ENCODE measurements at places on chromosomes 3 and 15. TPM values are rescaled to one million over a fixed set of nuclear protein-coding genes. Genes with fewer than 3 reads are reported as not detected.

DNA sequence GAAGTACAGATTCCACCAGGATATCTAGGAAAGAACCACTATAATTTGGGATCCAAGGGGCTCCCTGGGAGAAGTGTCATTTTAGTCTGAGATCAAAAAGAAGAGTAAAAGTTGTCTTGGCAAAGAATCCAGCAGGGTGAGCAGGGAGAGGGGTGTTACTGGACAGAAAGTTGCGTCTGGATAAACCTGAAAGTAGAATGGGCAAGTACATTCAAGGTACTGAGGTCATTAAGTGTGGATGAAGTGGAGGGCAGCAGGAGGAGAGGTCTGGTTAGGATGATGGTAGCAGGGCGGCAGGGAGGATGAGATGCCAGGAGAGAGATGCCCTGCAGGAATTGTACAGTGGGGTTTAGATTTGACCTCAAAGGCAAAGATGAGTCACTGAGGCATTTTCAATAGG lies 253.3 kb downstream of the KLF13 start:
- DNase-seq = no peak

FILIP1L gene
- total RNA-seq = 71.4 TPM

- DNase-seq = peak; percentile 67
These were observed 41.4 kb downstream of the NFKBIZ start for GRCh38 chr3:101890716-101891115.

- DNase-seq = no peak
These were observed 100.4 kb downstream of the WDR76 start for GRCh38 chr15:43927203-43927602.

DNA sequence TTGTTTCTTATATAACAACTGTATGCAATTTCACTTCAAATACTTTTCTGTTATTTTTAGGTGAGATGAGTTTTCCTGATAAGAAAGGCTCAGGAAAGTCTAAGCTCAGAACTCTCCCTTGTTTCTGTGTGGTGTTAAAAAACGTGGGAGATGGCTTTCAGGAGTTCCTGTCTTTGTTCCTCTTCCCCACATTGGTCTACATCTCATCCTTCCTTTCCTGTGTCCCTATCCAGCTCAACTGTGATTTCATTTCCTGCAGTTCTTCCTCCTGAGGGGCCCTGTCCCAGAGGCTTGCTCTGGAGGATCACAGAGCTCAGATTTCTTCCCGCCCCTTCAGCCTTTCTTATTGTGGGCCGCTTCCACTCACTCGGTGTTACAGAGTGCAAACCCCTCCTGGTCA lies 11.2 kb downstream of the SEC13 start:
- DNase-seq = no peak

CMTM8 gene
- total RNA-seq = 0.26 TPM

DNA sequence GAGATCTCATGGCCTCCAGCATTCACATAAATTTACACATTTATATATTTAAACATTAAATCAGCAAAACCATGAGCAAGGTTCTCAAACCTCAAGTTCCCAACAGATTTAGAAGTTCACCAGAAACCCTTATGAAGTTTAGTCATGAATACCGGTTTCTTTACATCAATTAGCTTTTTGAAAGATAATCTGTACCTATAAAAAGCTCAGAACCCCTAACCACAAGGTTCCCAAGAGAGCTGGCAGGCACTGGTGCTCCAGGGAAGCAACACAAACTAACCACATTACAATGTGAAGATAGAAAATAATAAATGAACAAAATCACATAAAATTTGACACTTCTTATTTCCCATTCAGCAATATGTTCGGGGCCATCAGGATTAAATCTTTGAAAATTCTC lies 150.9 kb downstream of the FBN1 start:
- peak; percentile 71 for DNase-seq

IL12A gene
- total RNA-seq = 72.5 TPM

CAPN3 gene
- 1.8 TPM for total RNA-seq

DNA sequence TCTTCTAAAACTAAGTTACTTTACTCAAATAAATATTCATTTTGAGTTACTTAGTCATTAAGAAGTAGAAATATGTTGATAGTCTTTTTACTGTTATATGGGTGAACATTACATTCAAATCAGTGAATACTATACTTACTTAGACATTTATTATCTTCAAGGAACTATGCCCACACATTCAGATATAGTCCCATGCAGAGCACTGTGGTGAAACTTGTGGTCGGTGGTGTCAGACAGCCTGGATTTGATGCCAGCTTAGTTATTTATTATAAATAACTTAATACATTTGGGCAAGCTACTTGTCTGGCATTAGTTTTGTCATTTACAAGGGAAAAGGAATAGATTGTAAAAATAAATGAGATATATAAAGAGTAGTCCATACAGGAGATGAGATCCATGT lies 149.5 kb downstream of the RAP2B start:
- no peak for DNase-seq

SNRPA1 gene
- 7.7 TPM for total RNA-seq

- DNase-seq = no peak
These were observed 20.5 kb downstream of the DCLK3 start for GRCh38 chr3:36743826-36744225.

SEMA3F gene
- 9.7 TPM for total RNA-seq

KBTBD8 gene
- 2.3 TPM for total RNA-seq

- no peak for DNase-seq
These were observed 5.9 kb upstream of the NGRN start for GRCh38 chr15:90259524-90259923.

DNA sequence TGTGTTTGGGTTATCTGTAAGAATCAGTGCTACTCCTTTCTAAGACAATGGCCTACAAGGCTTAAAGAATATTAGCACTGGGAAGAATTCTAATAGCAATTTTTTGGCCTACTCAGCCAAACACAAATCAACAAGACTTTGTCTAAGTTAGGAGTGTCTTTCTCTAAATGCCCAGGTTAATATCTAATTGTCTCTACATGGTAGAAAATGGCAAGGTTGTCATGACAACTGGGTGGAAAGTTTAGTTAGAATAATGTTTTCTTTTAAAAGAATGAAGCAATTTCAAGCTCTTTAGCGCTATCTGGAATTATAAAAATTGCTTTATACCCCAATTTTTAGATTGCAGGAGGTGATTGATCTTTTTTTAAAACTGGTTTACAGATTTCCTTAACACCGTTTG lies 396.8 kb downstream of the TUSC7 start:
- no peak for DNase-seq

- DNase-seq = no peak
These were observed 620.7 kb upstream of the ZNF385D start for GRCh38 chr3:22371607-22372291.

GRCh38 chr3:59526999-59527398 lies 477.2 kb upstream of the CFAP20DC start:
- DNase-seq = no peak

WWTR1 gene
- total RNA-seq = 13.7 TPM

GRCh38 chr3:12878141-12878574 lies 36.8 kb upstream of the RPL32 start:
- DNase-seq = no peak

PLSCR2 gene
- not detected for total RNA-seq

DNA sequence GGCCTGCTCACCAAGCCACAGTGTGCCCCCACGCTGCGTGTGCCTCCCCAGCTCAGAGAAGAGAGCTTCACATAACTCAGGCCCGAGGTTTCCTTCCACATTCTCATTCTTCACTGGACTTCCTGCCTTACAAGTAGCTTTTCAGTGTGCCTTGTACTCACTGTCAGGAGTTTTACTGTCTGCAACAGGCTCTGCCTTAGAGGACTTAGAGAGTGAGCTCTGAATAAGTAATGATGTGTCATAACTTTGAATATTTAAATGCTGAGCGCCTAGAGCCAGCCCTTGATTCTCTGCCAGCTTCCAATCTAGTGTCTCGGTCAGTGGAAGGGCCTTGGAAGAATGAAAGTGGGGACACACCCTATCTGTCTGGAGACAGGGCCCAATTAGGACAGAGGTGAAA lies 41.8 kb downstream of the ITGB5 start:
- DNase-seq = peak; percentile 92
